Vagina (tissue), 2 donors: ENCODE measurements at places on chromosomes 4 and X.

DNA sequence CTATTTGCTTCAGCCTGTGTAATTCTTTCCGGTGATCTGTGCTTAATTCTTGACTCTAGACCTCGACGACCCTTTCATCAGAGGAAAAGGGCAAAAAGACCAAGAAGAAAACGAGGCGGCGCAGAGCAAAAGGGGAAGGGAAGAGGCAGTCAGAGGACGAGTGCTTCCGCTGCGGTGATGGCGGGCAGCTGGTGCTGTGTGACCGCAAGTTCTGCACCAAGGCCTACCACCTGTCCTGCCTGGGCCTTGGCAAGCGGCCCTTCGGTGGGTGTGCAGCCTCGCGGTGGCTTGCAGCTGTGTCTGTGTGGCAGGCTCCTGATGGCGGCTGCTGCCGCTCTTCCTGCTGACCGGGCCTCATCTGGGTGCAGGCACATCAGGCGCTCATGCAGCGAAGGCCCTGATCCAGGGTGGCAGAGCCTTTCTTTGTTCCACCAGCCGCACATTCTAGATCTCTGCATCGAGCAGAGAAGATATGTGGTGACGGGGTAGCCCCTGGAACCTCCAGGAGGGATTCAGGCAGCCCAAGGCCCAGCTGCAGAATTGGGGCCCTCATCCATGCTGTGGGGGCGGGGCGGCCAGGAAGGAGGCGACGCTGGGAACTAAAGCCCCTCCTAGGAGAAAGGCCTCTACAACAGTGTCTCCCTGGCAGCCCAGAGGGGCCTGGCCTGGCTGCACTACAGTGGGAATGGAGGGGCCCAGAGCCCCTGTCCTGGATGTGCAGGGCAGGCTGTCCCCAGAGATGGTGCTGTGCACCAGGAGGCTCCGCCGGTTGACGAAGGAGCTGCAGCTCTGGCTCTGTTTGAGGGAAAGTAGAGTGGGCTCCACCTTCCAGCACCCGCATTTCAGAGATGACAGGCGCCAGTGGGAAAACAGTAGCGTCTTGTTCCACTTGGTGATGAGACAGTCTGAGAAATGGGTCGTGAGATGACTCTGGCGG is 32.1 kb downstream of the NELFA start:
- no peak for DNase-seq

GRCh38 chr4:136412708-136413107 is 1119.6 kb downstream of the PCDH18 start:
- no peak for DNase-seq

DNA sequence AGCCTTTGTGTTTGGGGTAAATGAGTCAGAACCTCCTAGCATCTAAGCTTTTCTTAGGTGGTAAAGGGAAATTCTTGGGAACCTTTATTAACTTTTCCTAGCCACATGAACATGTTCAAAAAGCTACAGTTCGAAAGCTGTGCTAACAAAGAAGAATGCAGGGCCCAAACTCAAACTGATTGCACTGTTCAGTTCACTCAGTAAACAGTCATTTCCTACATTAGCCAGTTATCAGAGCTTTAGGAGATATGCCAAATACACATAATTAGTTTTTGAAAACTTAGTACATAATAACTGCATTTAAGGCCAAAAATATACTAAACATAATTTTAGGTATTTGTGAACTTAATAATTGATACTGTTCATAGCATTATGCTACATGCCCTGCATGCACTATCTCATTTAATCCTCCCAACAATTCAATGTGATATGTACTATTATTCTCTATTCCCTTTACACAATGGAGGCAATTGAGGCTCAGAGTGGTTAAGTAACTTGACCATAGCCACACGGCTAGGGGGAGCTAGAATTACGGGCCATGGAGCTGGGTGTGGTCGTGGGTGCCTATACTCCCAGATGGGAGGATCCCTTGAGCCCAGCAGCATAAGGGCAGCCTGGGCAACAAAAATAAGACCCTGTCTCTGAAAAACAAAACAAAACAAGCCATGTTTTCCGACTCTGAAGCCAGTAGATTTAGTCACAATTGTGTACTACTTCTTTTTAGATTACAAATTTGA is 43.9 kb upstream of the PDGFRA start:
- DNase-seq = no peak

- DNase-seq = no peak
Observed at GRCh38 chr4:107600436-107600835, 119.6 kb downstream of the PAPSS1 start.

DNA sequence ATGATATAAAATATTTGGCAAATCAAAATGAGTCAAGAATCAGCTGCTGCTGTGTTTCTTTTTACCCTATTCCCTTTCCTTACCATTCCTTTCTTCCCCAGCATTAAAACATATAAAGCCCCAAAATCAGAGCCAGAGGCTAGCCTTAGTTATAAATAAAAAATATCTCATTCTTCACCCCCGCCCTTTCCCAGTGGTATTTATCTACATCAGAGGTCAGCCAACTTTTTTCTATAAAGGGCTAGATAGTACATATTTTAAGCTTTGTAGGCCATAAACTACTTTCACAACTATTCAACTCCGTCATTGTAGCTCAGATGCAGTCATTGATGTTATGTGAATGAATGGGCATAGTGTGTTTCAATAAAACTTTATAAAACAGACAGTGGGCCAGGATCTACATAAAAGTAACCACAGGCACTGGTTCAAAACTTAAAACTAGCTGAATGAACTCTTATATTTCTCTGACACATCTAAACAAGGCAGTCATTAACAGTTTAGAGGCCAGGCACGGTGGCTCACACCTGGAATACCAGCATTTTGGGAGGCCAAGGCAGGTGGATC is 30.5 kb upstream of the TCEANC start:
- no peak for DNase-seq

GRCh38 chr4:140427106-140427918 is at the start of gene CLGN:
TSS of gene CLGN (minus strand) at chr4:140427648. CDS start at chr4:140413078, 14,570 bp downstream.
- DNase-seq = no peak

- no peak for DNase-seq
Observed at GRCh38 chr4:108622828-108623227, 2.5 kb downstream of the RPL34 start.

- DNase-seq = no peak
Observed at GRCh38 chr4:147456706-147457105, 24.2 kb upstream of the EDNRA start.

- no peak for DNase-seq
Observed at GRCh38 chrX:12894074-12895030, 12.1 kb upstream of the TLR8 start.

- DNase-seq = no peak
Observed at GRCh38 chr4:71198958-71199357, 139.9 kb upstream of the SLC4A4 start.

- DNase-seq = no peak
Observed at GRCh38 chrX:10074241-10074941, 82.4 kb upstream of the CLCN4 start.

DNA sequence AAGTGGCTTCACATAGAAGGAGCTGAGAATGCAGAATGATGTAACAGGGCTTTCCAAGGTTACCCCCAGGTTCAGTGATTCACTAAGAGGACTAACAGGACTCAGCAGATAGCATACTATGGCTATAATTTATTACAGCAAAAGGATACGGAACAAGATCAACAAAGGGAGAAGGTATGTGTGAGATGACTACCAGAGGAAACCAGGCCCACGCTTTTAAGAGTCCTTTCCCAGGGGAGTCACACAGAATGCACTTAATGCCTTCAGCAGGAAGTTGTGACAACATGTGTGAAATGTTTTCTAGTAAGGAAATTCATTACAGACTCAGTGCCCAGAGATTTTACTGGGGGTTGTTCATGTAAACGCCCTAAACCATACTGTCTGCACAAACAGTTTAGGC is 373.6 kb upstream of the MAGEB2 start:
- no peak for DNase-seq

GRCh38 chrX:40188573-40189417 is 91.0 kb upstream of the BCOR start:
- no peak for DNase-seq

GRCh38 chr4:104486716-104487504 is 7.8 kb downstream of the CXXC4 start:
- no peak for DNase-seq

GRCh38 chr4:87079967-87080366 is 140.5 kb downstream of the KLHL8 start:
- no peak for DNase-seq

DNA sequence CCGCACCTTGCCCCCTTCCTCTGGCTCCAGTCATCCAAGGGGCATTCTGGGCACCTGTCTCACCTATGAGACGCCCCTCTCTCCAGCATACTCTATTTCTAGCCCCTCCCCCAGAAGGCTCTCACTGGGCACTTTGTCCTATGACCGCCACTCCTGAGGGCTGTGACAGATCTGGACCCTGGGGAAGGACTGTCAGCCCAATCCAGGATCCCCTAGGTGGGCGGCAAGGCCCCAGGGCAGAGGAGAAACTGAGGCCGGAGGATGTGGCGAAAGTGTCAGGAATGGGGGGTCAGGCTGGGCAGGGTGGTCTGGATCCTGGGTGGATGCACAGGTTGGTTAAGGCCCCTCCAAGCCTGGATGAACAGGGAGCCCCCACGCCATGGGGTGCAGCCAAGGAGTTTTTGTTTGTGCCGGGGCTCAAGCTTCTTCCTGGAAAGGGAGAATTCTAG is 16.2 kb upstream of the NAT8L start:
- peak; percentile 44 for DNase-seq

DNA sequence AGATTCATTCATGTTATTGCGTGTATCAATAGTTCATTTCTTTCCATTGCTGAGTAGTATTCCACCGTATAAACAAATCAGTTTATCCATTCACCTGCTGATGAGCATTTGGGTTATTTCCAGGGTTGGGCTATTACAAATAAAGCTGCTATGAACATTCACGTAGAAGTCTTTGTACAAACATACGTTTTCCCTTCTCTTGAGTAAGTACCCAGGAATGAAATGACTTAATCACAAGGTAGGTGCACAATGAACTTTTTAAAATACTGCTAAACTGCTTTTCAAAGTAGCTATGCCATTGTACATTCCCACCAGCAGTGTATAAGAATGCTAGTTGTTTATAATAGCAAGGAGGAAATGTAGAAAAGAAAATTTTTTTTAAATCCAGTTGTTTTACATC is 35.9 kb downstream of the SYTL4 start:
- DNase-seq = no peak

- no peak for DNase-seq
Observed at GRCh38 chr4:32087211-32087610, 1367.0 kb downstream of the PCDH7 start.

DNA sequence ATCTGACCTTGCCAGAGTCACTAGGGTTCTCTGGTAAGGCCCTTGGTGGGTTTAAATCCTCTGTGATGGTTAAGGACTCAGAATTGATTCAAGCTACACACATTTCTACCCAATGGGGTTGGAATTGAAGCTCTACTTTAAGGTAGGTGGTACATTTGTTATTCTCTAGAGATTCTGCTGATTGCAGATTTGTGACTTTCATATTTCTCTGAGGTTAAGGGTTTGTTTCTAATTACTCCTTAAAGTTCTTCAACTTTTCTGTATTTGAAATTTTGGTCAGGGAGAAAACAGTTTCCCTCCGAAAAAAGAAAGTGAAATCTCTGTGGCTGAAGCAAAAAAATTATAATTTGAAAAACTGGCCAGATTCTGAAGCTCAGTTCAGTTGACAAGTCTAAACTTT is 25.8 kb upstream of the USP46 start:
- DNase-seq = no peak

- no peak for DNase-seq
Observed at GRCh38 chr4:2823301-2823670, 20.4 kb upstream of the ADD1 start.

DNA sequence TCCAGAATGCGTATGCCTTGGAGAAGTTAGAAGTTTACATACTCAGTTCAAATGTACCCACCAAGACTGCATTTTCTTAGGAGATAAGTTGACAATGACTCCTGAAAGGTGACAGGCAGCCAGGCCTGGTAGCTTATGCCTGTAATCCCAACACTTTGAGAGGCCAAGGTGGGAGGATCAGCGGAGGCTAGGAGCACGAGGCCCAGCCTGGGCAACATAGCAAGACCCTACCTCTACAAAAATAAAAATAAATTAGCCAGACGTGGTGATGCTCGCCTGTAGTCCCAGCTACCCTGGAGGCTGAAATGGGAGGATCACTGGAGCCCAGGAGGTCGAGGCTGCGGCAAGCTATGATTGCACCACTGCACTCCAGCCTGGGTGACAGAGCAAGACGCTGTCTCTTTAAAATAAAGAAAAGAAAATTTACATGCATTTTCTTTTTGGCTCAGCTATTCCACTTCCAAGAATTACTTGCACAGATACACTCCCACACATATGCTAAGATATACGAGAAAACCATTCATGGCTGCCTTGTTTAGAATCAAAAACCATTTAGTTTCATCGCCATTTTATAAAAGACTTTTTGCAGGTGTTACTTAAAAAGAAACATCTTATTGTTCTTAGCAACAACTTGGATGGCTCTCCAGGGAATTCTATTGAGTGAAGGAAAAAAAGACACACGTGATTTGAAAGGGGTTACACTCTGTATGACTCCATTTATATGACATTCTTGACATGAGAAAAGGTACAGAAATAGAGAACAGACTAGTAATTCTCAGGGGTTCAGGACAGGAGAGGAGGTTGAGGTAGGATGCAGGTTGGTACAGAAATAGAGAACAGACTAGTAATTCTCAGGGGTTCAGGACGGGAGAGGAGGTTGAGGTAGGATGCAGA is 66.3 kb downstream of the DHRSX start:
- no peak for DNase-seq

GRCh38 chr4:13263967-13264525 is 220.1 kb downstream of the RAB28 start:
- DNase-seq = no peak

- no peak for DNase-seq
Observed at GRCh38 chrX:65524139-65524538, 10.4 kb downstream of the LAS1L start.

GRCh38 chrX:30659421-30659820 is 6.2 kb downstream of the GK start:
- no peak for DNase-seq

GRCh38 chr4:109912706-109913595 is at the start of gene EGF:
TSS of gene EGF (plus strand) at chr4:109912883. CDS start at chr4:109913336, 453 bp downstream.
- no peak for DNase-seq

GRCh38 chr4:126778348-126778747 is 854.4 kb upstream of the INTU start:
- DNase-seq = no peak

DNA sequence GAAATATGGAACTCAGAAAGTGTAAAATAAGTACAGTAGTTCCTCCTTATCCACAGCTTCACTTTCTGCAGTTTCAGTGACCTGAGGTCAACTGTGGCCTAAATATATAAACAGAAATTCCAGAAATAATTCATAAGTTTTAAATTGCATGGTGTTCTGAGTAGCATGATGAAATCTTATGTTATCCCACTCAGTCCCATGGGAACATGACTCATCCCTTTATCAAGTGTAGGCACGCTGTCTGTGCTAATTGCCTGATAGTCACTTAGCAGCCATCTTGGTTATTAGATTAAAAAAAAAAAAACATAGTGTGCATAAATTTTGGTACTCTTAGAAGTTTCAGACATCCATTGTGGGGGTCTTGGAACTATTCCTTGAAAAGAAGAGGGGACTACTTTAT is 983.4 kb upstream of the ADGRL3 start:
- no peak for DNase-seq

DNA sequence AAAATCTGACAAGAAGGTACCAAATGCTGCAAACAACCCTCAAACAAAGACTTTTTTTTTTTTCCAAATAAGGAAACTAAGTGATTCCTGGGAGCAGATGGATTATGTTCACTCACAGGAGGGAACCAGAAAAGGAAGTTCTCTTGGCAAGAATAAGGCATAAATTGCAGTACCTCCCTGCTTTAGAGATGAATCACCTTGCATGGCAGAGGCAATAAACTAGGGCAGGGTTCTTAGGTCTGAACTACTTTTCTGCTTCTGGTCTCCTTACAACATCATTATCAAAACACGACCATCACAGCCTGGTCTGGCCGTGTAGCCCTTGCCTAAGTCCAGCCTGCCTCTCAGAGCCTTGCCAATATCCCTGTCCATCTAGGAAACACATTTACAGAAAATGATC is 6.3 kb downstream of the TMEM31 start:
- DNase-seq = no peak
